ENCODE measurements at places on chromosomes 4 and X.

GRCh38 chrX:44040406-44040805 is 67.2 kb upstream of the NDP start:
- no peak for DNase-seq

GRCh38 chr4:80423553-80424224 is 88.2 kb downstream of the CFAP299 start:
- no peak for DNase-seq

DNA sequence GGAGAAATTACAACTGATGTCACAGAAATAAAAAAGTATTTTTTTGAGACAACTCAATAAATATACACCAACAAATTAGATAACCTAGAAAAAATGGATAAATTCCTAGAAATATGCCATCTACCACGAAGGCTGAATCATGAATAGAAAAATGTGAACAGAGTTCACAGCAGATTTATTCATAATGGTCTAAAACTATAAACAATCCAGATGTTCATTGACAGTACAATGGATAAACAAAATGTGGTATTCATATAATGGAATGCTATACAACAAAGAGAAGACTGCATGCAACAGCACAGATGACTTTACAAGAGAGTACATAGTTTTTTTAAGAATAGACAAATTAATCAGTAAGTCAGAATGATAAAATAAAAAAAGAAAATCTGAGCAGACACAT is 55.2 kb downstream of the CLOCK start:
- DNase-seq, result no peak

GRCh38 chr4:13325744-13326143 is 158.4 kb downstream of the RAB28 start:
- DNase-seq, result no peak

DNA sequence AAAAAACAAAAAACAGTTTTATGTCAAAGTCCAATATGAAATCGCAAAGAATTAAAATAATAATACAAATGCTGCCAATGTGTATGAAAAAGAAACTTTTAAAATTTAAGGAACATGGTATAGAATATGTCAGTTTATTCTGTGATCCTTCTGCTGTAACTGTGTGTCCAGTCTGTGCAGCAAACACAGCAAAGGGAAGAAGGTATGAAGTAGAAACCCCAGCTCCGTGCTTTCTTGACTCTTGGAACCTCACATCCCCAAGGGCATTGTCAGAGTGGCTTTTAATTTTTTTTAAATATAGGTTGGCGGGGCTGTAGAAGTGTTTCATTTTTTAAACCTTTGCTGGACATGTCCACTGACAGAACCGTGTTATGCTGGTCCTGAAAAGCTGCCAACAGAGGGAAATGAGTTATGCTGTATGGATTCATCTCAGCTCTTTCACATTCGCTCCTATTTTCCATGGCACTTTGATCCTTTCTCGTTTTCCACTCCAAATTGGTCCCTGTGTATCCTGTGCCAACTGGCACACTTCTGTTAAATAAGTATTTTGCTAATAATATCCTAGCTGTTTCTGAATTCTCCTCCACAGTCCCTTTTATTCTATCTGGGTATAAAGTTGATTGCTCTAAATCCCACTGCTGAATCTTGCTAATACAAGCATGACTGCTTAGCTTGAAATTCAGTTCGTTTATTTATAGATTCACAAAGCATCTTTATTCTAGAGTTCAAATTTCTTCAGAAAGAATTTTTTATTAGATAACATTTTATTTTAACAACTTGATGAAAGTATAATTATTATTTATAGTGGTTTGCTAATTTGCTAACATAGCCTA is 127.0 kb upstream of the DDIT4L start:
- DNase-seq, result no peak

DNA sequence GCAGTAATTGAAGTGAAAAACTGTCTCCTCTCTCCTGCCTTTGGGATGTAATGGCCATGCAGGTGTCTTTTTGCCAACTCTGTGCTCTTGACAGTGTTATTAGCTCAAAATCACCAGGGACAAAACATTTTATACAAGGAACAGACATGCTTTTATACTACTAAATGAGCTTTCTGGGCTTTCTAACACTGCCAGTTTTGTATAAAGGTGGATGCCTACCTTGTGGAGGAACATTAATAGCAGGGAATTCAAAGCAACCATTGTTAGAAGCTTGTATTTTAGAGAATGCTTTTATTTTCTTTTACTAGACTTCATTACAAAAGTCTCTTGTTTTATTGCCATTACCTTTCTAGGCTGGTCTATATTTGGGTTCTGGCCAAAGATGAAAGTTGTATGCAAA is 54.7 kb upstream of the ARSJ start:
- DNase-seq, result no peak

All from H7 (cell line).